ENCODE measurements at places on chromosomes 2 and 18. TPM values are rescaled to one million over a fixed set of nuclear protein-coding genes. Genes with fewer than 3 reads are reported as not detected.

Gene UGT1A10
- 0.10 TPM for total RNA-seq

Gene PROM2
- not detected for total RNA-seq

Gene PLEK
- not detected for total RNA-seq

- no peaks in the 10 kb centered on the region for H3K27me3 ChIP-seq
- H3K4me1 ChIP-seq = no peaks in the 10 kb centered on the region
- no peak overlapping the region for H3K4me3 ChIP-seq
- H3K27ac ChIP-seq = no peak overlapping the region
Observed at GRCh38 chr2:52112141-52112540, 1080.2 kb upstream of the NRXN1 start.

DNA sequence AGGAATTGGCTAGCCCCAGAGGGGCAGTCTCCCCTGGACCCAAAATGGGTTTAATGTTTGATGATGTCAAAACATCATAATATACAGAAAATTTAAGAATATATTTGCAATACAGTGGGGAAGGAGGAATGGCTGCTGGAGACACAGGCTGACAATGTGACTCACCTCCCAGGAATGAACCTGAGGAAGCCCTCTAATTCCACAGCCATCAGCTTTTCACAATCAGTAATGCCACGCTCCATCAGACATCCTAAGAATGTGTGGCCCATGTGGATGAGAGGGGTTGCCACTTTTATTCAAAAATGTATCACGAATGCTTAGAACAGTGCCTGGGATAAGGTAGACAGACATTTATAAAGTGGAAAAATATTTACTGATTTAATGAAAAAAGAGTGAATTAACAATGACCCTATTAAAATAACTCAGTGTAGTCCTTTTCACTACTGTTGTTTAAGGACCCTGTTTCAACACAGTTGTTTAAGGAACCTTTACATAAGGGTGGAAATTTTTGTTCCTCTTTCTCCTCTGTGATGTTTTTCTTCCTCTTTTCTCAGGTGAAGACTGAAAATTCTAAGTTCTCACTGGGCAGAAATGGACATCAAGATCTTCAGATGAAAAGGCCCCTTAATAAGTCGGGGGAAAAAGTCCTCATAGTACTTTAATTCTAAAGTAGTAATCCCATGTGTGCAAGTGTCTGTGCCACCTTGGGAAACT is 17.5 kb upstream of the TMEM163 start:
- no peaks in the 10 kb centered on the region for H3K4me1 ChIP-seq
- DNase-seq = no peak
- H3K27ac ChIP-seq = no peak overlapping the region
- H3K4me3 ChIP-seq = no peak overlapping the region
- H3K36me3 ChIP-seq = no peaks in the 10 kb centered on the region
- 0 out of 3 replicates have a peak, but pooled peaks cover 9% of the 10 kb centered on the region for H3K27me3 ChIP-seq

DNA sequence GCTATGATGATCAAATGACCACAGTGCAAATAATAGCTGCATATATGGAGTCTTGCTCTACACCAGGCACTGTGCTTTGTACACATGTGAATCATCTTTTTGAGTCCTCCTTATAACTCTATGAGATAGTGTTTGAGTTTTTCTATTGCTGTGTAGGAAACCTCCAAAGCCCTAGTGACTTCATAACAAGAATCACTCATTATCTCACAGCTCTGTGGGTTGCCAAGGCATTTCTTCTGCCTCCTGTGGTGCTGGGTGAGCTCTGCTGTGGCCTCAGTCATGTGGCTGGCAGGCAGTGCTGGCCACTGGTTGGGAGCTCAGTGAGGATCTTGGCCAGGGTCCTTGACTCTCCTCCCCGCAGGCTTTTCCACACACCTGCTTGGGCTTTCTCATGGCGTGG is 153.4 kb downstream of the CAPN13 start:
- H3K36me3 ChIP-seq = no peaks in the 10 kb centered on the region
- H3K4me3 ChIP-seq = no peak overlapping the region
- no peak overlapping the region for H3K27ac ChIP-seq
- no peaks in the 10 kb centered on the region for H3K4me1 ChIP-seq

All from HepG2 (cell line).